CD14-positive monocyte (primary cell): ENCODE measurements at places on chromosomes 5 and 9.
A peak's percentile ranks its signal among the peaks of the same experiment; 100 is the strongest.

- no peaks in the 10 kb centered on the region for H3K4me1 ChIP-seq
- no peak overlapping the region for H3K4me3 ChIP-seq
- H3K36me3 ChIP-seq, result no peaks in the 10 kb centered on the region
- DNase-seq, result no peak
- no peak overlapping the region for H3K27ac ChIP-seq
- H3K27me3 ChIP-seq, result no peaks in the 10 kb centered on the region
Measured at GRCh38 chr5:102600964-102601363, 102.2 kb upstream of the SLCO6A1 start.

DNA sequence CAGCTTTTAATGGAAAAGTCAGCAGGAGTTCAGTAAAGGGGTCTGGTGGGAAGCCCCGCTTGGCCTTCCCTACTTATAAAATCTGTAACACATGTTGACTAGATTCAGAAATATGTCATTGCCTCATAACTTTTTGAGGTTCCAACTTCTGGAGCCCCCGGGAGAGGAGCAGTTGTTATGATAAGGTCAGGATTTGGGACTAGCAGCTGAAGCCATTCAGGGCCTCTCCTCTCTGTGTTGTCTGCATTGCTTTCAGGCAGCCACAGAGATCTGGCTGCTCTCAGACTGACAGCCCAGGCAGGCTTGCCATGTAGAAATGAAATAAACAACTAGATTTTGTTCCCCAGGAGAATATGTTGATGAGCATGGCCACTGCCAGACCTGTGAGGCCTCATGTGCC lies 167.1 kb downstream of the RFK start:
- H3K4me3 ChIP-seq, result no peak overlapping the region
- no peak overlapping the region for H3K27ac ChIP-seq
- no peak for DNase-seq
- H3K27me3 ChIP-seq, result no peaks in the 10 kb centered on the region

DNA sequence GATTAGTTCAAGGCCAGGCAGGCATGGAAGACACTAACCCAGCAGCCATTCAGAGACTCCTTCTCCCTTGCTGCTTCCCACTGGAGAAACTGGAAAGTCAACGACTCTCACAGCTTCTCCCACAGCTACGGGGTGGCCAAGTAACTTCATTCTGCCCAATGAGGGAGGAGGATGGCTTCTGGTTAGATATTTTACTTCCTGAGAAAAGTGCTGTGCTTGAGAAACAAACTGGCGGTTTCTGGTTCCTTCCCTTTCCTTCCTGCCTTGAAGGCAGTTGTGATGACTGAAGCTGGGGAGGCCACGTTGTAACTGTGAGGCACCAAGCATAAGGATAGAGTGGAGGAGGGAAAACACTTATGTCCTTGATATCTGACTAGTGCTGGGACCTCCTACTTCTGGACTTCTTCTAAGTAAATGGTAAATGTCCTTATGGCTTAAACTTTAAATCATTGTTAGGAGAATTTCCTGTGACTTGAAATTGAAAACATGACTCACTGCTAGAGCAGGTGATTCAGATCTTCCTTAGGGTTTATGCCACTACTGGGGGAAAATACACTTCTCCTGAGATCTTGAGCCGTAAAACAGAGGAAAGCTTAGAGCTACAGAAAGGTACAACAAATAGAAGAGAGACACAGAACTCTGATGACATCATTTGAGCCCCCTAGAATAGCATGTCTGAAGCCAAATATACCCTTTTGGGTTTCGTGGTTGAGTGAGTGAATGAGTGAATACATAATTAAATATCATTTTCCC lies 3.1 kb upstream of the GNPDA1 start:
- H3K4me3 ChIP-seq, result no peak overlapping the region
- no peaks in the 10 kb centered on the region for H3K36me3 ChIP-seq
- H3K4me1 ChIP-seq, result peaks cover 47% of the 10 kb centered on the region
- DNase-seq, result peak; percentile 77

GRCh38 chr5:5132234-5132633 lies 7.9 kb upstream of the ADAMTS16 start:
- H3K27ac ChIP-seq, result no peak overlapping the region
- DNase-seq, result no peak
- no peaks in the 10 kb centered on the region for H3K27me3 ChIP-seq
- H3K4me3 ChIP-seq, result no peak overlapping the region

DNA sequence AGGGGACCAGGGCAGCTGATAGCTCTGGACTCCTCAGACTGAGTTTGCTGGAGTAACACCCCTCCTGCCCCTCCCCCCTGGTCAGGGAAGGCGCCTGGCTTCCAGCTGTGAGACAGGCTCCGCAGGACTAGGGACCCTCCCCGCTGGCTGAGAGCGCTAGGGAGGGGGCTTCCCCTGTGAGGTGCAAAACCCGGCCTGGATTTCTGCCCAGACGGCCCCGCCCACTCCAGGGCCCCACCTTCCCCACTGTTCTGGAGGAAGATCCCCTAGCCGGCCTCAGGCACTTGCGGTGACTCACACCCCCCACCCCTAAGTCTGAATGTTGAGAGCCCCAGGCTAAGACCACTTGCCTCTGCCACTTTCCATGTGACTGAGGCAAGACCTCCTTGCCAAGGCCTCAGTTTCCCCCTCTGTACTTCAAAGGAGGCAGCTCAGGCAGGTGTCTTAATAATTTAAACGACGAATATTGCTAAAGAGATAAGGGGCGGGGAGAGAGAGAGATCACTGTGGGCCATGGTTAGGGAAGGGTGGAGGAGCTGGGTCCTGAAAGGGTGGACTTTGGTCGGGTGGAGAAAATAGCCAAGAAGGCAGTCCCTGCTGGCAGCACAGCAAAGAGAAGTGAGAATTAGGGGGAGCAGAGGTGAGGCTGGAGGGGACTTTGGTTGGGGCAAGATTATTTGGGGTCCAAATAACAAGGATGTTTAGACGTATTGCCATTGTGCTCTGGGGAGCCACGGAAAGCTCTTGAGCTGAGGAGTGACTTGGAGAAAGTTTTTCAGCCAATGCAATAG lies 1.0 kb upstream of the DAB2IP start:
- DNase-seq, result peak; percentile 45
- no peak overlapping the region for H3K4me3 ChIP-seq
- no peaks in the 10 kb centered on the region for H3K36me3 ChIP-seq
- H3K27me3 ChIP-seq, result peaks cover 63% of the 10 kb centered on the region

DNA sequence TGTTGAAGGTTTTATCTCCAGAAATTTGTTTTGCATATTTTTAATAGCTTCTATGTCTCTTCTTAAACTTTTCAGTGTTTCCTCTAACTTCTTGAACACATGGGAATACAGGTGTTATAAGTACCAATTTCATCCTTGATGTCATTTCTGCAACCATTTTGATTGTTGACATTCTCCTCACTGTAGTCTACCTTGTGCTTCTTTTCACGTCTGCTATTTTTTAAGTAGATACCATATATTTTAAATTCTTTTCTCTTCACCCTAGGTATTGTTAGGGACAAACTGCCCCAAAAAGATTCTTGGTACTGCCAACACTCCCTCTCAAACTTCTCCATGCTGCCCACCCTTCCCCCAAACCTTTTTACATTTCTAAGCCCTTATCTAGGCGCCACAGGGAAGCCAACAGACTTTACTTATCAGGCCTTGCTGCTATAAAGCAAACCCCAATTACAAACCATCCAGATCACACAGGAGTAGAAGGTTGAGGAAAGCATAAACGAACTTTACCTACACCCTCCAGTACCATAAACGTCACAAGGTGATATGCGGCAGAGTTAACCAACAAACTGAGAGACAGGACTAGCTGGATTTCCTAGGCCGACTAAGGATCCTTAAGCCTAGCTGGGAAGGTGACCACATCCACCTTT lies 1165.3 kb downstream of the TAF11L14 start:
- no peaks in the 10 kb centered on the region for H3K4me1 ChIP-seq
- H3K27me3 ChIP-seq, result no peaks in the 10 kb centered on the region
- no peaks in the 10 kb centered on the region for H3K36me3 ChIP-seq
- H3K27ac ChIP-seq, result no peak overlapping the region

DNA sequence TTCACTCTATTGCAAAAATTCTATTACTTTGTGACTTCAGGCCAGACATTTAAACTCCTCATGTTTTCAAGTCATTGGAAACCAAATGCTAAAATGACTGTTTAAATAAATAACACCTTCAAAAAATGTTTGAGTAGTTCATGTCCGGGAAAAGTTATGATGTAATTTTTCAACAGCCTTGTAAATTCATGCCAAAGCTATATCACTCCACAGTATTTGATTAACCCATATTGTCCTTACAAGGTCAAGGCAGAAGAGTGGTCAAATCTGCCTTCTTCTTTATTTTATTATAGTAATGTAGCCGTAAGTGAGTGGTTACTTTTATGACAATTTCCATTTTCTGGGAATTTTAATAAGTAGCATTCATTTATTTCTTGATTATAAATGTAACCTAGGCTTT lies 72.8 kb downstream of the ADCY2 start:
- no peaks in the 10 kb centered on the region for H3K36me3 ChIP-seq
- no peak overlapping the region for H3K27ac ChIP-seq
- no peak for DNase-seq
- no peaks in the 10 kb centered on the region for H3K4me1 ChIP-seq
- H3K27me3 ChIP-seq, result no peaks in the 10 kb centered on the region
- H3K4me3 ChIP-seq, result no peak overlapping the region

- no peak overlapping the region for H3K27ac ChIP-seq
- no peaks in the 10 kb centered on the region for H3K27me3 ChIP-seq
- no peak overlapping the region for H3K4me3 ChIP-seq
- DNase-seq, result no peak
Measured at GRCh38 chr5:66100851-66101250, 43.2 kb upstream of the SREK1 start.

DNA sequence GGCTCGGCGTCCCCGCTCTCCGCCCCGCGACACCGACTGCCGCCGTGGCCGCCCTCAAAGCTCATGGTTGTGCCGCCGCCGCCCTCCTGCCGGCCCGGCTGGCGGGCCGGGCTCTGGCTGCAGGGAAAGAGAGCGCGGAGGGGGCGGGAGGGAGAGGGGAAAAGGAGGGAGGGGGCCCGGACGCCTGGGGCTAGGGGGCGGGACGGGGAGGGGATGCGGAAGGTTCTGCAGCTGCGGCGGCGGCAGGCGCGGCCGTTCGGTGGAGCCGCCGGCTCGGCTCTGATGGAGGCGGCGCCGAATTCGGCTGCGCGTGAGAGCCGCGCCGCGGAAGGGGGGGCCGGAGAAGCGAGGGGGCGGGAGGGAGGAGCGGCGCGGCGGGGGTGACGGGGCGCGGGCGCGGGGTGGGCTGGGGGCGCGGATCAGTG lies at the start of gene MARCHF11:
MARCHF11 (minus strand) TSS at position 281 of the 425 bp plus-strand sequence; CDS start at position 65, 216 bp downstream.
- H3K36me3 ChIP-seq, result no peaks in the 10 kb centered on the region
- no peak within 1 kb of the TSS for H3K27ac ChIP-seq
- no peak for DNase-seq
- no peak within 1 kb of the TSS for H3K4me3 ChIP-seq

GRCh38 chr5:122346897-122347581 lies 35.0 kb downstream of the SNCAIP start:
- no peaks in the 10 kb centered on the region for H3K36me3 ChIP-seq
- no peaks in the 10 kb centered on the region for H3K27me3 ChIP-seq
- no peak overlapping the region for H3K27ac ChIP-seq
- no peak for DNase-seq

GRCh38 chr9:94771096-94771495 lies 44.6 kb downstream of the AOPEP start:
- no peak overlapping the region for H3K27ac ChIP-seq
- H3K27me3 ChIP-seq, result no peaks in the 10 kb centered on the region
- H3K4me3 ChIP-seq, result no peak overlapping the region
- no peaks in the 10 kb centered on the region for H3K36me3 ChIP-seq
- DNase-seq, result no peak
- H3K4me1 ChIP-seq, result no peaks in the 10 kb centered on the region

DNA sequence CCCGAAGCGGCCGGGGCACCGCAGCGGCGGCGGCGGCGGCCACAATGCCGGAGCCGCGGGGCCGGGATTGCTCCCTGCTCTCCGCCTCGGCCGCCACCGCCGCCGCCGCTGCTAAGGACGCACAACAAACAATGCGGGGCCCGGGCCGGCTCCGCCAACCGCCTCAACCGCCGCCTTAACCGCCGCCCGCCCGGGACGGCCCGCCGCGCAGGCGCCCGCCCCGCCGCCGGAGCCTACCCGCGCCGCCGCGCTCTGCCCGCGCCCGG lies 254 bp downstream of the STRBP start:
- peaks cover 14% of the 10 kb centered on the region for H3K4me1 ChIP-seq
- H3K27me3 ChIP-seq, result peaks cover 18% of the 10 kb centered on the region
- no peaks in the 10 kb centered on the region for H3K36me3 ChIP-seq
- DNase-seq, result no peak
- H3K27ac ChIP-seq, result no peak overlapping the region
- H3K4me3 ChIP-seq, result peak overlapping the region; percentile 59
